ENCODE measurements at places on chromosomes 1 and 21.

DNA sequence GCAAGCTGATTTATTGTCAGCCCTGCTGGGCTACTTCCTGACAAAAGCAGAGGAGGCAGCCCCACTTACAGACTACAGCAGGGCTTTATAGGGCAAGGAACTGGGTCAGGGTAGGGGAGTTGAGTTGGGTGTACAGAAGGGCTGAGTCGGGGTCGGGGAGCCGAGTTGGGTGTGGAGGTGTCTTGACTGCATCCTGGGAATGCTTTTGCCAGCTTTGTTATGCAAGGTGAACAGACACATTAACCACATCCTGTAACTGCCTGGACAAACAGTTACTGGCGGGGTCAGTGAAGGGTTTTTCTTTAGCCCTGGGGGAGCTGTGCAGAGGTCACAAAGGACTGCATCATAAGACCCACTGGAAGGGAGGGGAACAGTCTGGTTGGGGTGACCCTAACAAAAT, 39.1 kb upstream of the GBP5 start:
- DNase-seq = no peak

- no peak for DNase-seq
Measured at GRCh38 chr1:200960948-200961340, 62.6 kb downstream of the KIF21B start.

DNA sequence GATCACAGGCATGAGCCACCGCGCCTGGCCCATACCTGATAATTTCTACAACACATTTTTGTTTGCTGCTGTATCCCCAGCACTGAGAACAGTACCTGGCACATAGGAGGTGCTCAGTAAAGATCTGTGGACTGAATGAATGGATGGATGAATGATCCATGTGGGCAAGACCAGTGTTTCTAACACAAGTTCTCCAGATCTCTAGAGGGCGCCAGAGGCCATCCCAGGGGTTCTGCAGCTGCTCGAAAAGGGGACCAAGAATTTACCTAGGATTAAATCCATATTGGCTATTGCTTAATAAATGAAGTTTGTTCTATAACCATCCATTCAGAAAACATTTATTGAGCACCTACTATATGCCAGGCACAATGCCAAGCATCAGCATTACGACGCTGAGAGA, 167.7 kb downstream of the ACTL8 start:
- DNase-seq = no peak

DNA sequence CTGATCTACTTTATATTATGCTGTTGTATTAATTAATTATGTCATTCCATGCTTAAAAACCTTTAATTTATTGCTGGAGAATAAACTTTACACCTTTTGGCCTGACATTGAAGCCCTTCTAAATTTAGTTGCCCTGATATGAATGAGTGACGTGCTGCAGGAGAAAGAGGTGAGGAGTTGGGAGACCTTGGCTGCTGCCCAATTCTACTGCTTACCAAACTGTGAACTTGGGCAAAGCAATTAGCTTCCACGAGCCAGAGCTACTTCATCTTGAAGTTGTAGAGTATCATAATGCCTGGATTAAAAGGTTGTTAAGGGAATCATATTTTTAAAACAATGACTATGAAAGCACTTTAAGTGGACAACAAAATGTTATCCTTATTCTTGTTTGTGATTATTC, 126.8 kb upstream of the DEPDC1 start:
- DNase-seq = no peak

DNA sequence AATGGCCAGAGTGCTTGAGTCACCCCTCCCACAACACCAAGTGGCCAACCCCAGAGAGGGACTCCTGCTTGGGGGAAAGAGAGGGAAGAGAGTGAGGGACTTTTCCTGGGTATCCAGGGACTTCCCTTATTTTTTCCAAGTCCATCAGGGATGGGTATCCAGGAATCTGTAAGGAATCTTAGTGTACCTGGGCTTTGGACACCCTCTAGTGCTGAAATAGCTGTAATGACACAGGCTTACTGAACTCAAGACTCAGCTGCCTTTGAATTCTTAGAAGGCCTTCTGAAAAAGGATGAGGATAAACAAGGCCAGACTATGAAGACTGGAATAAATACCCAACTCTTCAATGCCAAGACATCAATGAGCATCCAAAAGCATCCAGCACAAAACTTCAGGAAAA, 12.0 kb downstream of the TSHB start:
- no peak for DNase-seq

- DNase-seq = no peak
Measured at GRCh38 chr1:243827206-243827605, 22.8 kb downstream of the AKT3 start.

DNA sequence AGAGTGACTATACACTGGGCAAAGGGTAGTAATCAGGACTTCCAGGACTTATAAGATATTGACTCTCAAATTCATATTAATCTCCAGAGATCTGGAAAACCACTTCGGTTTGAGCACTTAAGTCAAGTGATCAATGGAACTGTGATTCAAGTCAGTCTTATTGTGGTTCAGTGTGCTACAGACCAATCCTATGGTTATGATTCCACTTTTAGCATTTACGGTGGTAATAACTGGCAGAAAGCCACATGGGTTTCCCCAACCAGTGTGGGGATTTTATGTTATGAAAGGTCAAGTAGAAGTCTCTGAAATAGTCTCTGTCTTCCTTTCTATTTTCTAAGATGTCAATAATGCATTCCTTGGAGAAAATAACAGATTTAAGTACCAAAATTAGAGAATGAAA, 151.3 kb upstream of the NEGR1 start:
- DNase-seq = no peak

GRCh38 chr21:34836933-34837505, 168.2 kb downstream of the CLIC6 start:
- no peak for DNase-seq

DNA sequence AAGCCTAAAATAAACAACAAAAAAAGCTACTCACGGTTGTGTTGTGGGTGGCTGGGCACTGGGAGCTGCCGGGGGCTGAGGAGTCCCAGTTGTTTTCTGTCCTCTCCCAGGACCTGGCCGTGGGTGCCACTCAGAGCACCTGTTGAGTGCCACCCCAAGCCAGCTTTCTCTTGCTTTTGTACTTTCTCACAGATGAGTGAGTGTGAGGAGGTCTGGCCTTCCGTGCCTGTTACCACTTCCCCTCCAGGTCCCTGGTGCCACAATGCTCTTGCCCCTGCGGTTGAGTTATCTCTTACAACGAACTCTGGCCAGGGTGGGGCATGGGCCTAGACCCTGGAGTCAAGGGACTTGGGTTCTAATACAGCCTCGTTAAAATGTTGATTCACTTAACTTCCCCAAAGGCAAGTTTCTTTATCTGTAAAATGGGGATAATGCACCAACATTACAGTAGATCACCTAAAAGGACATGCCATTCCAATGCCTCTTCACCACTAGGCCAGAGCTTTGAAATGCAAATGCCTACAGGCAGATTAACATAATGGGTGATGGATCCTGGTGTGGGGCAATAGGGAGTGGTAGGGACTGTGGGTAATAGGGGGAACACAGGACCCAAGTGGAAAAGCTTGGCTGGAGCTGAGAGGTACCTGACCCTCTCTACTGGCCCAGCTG, at the start of gene CNR2:
Gene CNR2, minus strand, starts transcription at position 151 of the 669 bp plus-strand sequence. CDS start 37,745 bp downstream, outside the sequence.
- DNase-seq = no peak

DNA sequence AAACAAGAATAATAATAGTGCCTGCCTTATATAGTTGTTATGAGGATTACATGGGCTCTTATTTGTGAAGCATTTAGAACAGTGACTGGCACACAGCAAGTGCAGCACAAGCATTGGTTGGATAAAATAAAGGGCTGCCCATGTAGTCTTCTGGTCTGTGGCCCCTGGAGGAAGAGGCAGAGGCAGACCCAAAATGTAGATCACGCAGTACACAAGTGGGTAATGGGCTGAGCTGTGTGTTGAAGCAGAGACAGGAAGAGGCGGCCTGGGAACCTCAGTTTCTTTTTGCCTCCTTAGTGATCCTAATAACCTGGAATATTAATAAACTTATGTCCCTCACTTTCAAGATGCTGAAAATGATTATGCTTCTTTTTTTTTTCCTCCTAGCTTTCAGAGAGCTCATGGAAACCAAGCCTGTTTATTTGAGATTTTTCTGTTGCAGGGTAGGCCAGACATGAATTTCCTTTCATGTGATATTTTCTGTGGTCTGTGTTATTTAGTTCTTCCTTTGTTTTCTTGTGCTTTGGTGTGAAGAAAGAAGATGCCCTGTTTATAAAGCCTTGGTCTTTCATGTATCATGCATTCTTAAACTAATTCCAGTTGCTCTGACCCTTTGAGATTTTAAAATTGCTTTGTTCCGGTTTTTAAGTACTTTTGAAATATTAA, 42.5 kb downstream of the LRRC8D start:
- no peak for DNase-seq

DNA sequence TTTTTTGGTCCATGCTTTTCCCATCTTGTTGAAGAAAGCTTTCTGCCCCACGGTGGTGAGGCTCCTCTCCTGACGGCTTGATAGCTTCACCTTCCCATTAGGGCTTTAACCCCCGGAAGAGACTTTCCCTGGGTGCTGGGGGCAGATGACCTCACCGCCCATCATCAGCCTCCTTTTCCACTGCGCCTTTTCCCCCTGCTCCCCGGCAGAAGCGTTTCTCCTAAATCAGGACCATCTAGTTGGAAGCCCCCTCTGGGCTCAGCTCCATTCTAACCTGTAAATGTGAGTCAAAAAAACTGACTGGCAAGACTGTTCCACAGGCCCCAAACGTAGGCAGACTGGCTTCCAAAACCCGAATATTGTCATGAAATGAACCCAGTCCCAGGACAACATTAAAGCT, 6.7 kb downstream of the POFUT2 start:
- no peak for DNase-seq

- no peak for DNase-seq
Measured at GRCh38 chr1:228274452-228275178, 66.8 kb downstream of the OBSCN start.

GRCh38 chr1:209659909-209660308, 7.7 kb upstream of the LAMB3 start:
- no peak for DNase-seq

DNA sequence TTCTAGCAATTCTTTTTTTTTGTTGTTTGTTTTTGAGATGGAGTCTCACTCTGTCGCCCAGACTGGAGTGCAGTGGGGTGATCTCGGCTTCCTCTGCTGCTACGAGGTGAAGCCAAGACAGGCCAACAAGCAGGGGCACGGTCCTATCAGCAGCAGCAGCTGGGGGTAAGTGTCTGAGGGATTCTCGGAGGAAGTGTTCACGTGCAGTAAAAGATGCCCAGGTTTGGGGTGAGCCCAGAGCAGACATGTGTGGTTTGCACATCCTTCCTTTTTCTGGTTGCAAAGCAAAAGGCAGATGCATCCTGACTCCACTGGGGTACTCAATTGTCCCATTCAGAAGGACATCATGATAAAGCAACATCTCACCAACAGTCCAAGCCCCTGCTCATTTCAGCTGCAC, 27.7 kb downstream of the PIGP start:
- DNase-seq = no peak

Measured in amygdala (tissue), 56 donors.